Cardiac fibroblast (primary cell): ENCODE measurements at places on chromosomes 2 and 18.

- DNase-seq, result peak; percentile 96
Observed at GRCh38 chr18:35343936-35344735, at the start of gene ZNF24. TSS of gene ZNF24 (minus strand) at chr18:35344420. CDS start at chr18:35340650, 3,770 bp downstream.

DNA sequence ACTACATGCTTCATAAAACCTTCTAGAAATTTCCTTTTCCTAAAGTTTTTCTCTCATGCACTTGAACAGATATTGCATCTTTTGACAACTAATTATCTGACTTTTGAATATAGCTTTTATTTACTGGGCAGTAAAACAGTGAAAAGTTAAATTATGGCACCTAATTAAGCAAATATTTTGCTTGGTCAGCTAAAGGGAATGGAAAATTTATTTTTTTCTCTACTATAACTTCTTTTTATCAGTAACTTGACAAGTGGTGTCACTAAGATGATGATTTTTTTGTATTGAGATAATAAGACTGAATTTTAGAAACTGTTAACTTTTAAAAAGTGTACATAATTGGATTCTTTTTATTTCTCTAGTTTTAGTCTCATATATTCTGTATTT lies 351.6 kb downstream of the PIK3C3 start:
- DNase-seq, result no peak

DNA sequence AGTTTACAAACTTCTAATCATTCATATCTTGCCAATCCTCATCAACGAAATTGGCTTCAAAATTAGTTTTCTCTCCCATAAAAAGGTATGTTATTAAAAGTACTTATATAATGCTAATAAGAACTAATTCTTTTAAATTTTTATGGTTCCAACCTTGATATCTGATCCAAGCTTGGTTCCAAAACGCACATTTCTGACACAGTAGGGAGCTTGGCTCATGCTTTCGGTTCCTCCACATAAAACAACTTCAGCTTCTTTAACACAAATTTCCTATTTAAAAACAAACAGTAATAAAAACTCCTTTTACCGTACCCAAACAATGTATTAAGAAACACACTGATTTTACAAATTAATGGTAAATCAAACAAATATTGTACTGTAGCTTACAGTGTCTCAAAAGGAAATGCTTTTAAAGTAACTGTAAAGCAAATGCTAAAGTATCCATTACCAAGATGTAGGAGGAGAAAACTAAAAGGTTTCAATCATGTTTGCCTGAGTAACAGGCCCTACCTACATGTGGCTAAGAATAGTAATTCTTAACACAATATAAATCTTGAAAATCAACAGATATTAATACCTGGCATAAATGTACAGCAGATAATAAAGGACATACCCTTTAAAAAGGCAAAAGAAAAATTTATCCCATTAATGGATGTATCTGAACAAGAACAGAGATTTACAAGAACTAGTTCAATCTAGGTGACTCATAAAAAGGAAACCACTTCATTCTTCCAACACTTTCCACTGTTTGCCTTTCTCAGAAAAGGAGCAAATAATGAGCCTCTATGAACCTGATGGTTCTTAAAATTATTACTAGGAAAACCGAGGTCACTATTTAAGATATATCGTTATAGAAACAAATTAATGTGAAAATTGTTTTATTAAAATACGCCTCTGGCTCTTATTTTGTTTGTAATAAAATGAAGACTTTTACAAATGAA lies 17.5 kb downstream of the ACAA2 start:
- no peak for DNase-seq

GRCh38 chr2:198325359-198325758 lies 521.0 kb downstream of the PLCL1 start:
- no peak for DNase-seq

DNA sequence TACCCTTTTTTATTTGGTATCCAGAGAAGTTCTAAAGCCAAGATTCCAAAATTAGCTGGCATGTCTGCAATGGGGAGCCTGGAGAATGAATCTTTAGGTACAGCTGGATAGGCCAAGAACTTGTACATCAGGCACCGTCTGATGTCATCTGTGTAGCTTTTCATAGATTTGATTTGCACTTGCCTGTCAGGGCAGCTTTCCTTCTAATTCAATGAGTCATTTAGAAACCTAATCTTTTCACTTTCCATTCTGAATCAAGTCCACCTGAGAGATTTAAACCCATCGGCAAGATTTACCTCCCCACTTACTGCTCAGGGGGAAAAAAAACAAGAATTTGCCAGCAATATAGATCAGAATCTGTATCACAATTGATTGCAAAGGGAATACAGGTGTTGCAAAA lies 60.9 kb upstream of the ACAA2 start:
- DNase-seq, result no peak

GRCh38 chr2:97911206-97911921 lies 84.4 kb downstream of the TMEM131 start:
- DNase-seq, result peak; percentile 64

DNA sequence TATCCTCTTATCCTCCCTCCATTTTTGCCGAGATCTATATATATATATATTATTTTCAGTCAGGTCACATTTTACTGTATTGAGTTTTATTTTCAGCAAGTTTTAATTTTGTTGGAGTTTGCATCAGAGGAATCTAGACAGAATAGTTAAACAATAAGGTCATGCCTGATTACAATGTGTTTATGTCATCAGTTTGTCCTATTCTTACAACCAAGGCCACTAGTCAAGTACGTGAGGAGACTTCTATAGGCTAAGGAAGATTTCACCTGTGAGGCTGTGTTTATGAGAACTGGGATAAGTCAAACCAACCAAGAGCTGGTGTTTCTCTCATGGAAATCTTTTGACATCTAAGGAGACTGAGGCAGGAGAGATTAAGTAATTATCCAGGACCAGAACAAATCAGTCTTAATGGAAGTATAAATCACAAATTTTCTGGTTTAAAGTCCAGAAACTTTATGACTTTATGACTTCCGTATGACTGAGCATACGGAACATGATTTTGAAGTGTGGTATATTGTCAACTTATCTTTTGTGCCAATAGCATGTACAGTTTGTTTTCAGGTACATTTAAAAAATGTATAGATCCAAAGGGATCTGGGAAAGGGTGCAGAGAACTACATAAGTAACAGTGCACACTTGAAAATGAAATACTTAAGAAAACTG lies 100.0 kb upstream of the DTNA start:
- DNase-seq, result no peak

DNA sequence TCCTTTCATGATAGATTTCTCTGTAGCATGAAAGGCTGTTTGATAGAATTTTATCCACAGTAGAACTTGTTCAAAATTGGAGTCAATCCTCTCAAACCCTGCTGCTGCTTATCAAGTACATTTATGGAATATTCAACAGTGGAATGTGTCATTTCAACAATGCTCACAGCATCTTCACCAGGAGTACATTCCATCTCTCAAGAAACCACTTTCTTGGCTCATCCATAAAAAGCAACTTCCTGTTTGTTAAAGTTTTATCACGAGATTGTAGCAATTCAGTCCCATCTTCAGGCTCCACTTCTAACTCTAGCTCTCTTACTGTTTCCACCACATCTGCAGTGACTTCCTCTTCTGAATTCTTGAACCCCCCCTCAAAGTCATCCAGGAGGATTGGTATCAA lies 29.4 kb downstream of the PDCL3 start:
- peak; percentile 42 for DNase-seq

DNA sequence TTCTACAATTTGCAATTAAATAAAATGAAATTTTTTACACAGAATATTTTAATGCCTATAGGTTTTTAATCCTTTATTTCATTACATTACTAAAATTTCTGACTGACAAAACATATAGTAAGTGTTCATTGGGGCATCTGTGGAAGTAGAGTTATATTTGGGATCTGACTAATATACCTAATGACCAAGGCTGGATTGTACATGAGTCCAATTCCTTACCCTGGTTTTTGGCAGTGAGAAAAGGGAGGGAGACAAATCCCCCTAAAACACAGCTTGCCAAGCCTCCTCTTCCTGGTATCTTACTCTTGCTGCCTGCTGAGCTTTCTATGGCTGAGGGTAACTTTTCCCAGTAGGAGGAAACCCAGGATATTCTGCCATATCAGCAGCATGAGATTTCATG lies 149.4 kb upstream of the CDH20 start:
- DNase-seq, result no peak

DNA sequence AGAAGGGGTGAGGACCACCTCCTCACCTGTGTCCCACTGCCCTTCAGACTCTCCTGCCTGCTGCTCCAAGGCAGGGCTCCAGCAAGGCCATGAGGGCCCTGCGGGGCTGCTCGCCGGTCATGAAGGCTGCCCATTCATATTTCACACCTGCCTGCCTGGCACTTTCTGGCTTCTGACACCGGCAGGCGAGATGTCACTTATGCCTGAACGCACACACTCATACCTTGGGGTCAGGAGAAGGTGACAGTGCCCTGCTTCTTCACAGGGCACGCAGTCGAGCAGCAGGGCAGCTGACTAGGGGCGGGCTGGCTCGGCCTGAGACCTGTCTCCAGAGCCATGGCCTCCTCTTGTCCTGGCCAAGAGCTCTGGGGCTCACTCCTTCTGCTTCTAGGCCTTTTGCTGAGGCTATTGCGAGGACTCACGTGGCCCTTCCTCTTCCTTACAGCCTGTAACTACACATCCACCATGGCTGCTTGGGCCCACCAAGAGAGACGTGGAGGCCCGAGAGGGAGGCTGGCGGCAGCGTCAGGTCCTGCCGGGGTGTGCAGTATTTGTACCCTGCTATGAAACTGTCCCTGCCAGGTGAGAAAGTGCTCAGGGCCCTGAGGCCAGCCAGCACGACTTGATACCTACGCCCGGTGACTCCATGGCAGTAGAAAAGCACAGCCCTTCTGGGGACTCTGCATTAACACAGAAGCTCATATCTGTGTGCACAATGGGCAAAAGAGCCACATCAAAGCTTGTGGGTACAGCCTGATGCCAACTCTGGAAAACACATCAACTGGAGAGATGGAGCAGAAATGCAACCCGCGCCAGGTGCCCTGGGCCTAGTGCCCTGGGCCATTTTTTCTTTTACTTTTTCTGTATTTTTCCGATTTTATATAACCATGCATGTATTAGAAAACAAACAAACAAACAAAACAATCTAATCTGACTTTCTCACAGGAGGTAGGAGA lies 30.6 kb downstream of the HS6ST1 start:
- DNase-seq, result no peak

DNA sequence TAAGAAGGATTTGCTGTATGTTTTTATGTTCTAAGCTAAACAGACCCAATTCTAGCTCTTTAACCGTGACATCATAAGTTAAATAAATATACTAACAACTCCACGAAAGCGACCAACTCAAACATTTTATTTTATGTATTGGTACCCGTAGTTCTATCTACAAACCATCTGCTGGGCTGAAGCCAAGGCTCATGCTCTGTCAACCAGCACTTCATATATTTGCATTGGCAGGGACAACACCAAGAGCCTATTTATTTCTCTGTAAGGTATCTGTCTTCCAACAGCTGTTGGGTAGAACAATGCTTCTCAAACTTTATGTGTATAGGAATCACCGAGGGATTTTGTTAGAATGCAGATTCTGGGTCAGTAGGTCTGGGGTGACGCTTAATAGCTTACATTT lies 64.5 kb downstream of the PID1 start:
- no peak for DNase-seq

- peak; percentile 36 for DNase-seq
Observed at GRCh38 chr2:74944987-74945787, 13.3 kb upstream of the POLE4 start.

DNA sequence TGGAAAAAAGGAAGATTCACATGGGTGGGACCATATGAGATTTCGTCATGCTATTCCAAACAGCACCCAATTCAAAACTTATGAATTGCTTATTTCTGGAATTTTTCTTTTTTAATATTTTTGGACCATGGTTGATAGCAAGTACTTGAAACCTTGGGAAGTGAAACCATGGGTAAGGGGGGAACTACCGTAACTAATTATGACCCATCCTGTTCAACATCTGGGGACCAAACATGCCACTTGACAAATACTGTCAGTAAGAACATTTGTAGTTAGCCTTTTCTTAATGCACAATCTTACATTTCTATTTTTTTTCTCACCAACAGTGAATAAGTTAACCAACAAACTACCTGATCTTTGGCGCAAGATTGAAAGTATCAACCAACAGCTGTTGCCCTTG lies 105.7 kb upstream of the TTC39C start:
- DNase-seq, result no peak

- DNase-seq, result peak; percentile 89
Observed at GRCh38 chr18:5296706-5297320, 1.3 kb upstream of the ZBTB14 start.

- no peak for DNase-seq
Observed at GRCh38 chr2:111662771-111663470, 221.1 kb downstream of the ANAPC1 start.

GRCh38 chr18:50356036-50356945 lies 18.6 kb upstream of the SKA1 start:
- peak; percentile 37 for DNase-seq

- DNase-seq, result no peak
Observed at GRCh38 chr2:38170067-38170466, 94.1 kb upstream of the CYP1B1 start.

GRCh38 chr18:55592106-55592505 lies 4.1 kb upstream of the TCF4 start:
- peak; percentile 55 for DNase-seq

- DNase-seq, result no peak
Observed at GRCh38 chr2:235302263-235302662, 191.6 kb upstream of the AGAP1 start.

- no peak for DNase-seq
Observed at GRCh38 chr2:222481941-222482340, 57.6 kb downstream of the SGPP2 start.

GRCh38 chr2:23549821-23550530 lies 165.0 kb downstream of the KLHL29 start:
- DNase-seq, result peak; percentile 64

DNA sequence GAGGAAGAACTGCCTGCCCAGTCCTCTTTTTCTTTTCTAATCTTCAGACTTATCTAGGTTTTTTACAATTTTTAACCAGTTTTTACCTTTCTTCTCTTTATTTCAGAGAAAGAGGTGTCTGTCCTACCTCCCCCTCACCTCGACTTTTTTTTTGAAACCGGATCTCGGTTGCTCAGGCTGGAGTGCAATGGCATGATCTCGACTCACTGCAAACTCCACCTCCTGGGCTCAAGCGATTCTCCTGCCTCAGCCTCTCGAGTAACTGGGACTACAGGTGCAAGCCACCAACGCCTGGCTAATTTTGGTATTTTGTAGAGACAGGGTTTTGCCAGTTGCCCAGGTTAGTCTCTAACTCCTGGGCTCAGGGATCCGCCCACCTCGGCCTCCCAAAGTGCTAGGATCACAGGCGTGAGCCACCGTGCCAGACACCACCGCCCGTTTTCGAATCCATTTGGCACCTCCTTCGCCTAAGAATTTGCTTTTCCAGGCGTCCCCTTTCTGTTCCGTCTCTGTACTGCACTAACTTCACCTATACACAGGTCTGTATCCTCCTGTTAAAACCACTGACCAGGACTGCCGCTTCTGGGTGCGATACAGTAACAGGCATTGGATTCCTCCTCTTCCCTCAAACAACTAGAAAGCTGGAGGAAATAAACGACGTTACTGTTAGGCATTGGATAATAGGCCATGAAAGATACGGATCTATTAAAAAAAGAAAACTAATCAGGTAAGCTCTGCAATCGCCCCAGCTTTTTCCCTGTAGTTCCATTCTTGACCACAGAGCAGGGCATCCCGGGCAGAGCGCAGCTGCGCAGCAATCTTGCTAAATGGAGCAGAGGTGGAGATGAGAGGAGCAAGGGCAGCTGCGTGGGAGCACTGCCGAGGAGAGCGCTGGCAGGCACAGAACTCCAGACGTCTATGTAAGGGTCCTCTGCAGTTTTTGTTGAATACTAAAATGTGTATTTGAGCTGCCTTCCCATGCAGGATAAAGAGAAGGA lies 69.9 kb downstream of the ZC3H6 start:
- no peak for DNase-seq

GRCh38 chr2:8489221-8489620 lies 192.6 kb upstream of the ID2 start:
- no peak for DNase-seq

GRCh38 chr2:227889336-227889735 lies 17.9 kb downstream of the DAW1 start:
- no peak for DNase-seq
